ENCODE measurements at places on chromosomes 11 and 22. TPM values are rescaled to one million over a fixed set of nuclear protein-coding genes. Genes with fewer than 3 reads are reported as not detected.

FAM180B gene
- 0.27 TPM for total RNA-seq

APOA1 gene
- total RNA-seq = not detected

RASL10A gene
- total RNA-seq = not detected

KCNJ1 gene
- not detected for total RNA-seq

C11orf91 gene
- not detected for total RNA-seq

KIRREL3 gene
- not detected for total RNA-seq

MMP12 gene
- not detected for total RNA-seq

TRIM6 gene
- not detected for total RNA-seq

BACE1-AS gene
- 7.2 TPM for total RNA-seq

OVOL1 gene
- total RNA-seq = not detected

TRPC6 gene
- not detected for total RNA-seq

ZNF280B gene
- total RNA-seq = 1.0 TPM

MS4A7 gene
- 0.86 TPM for total RNA-seq

ART5 gene
- not detected for total RNA-seq

MAPK8IP2 gene
- 0.30 TPM for total RNA-seq

PAK1 gene
- total RNA-seq = 15.3 TPM

GPHA2 gene
- not detected for total RNA-seq

OTOG gene
- not detected for total RNA-seq

KLHL35 gene
- total RNA-seq = 0.47 TPM
